HTR-8/SVneo (cell line): ENCODE measurements at places on chromosomes 7 and 10.

DNA sequence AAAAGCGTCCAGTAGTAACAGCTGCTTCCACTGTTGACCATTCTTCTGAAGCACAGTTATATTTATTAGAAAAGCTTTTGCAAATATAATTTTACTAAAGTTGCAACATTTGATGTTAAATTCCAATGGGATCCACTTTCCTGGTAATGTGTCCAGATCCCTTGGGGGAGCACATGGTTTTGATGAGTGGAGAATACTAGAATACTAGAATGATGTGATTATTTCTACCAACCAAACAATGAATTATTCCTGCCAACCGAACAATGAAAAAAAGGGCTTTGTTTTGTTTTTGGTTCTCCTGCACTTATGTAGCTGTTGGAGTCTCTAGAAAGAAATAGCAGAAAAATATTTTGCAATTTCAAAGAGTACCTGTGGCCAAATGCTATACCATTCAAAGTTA is 59.1 kb downstream of the BPGM start:
- no peak for DNase-seq

DNA sequence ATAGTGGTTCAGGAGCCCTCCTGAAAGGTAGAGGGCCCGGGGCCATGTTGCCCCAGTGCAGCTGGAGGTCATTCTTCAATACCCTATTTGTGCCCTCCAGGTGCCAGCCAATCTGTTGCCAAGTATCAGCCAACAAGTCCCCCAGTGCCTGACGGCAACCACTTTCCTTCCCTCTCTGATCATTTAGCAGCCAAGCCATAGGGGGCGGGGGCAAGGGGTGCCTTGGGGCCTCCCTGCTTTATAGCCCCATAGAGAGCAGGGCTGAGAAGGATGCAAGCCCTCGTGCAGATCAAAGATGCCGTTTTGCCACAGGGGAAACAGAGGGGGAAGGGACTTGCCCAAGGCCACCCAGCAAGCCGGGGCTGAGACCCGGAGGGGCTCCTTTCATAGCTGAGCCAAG is 149.0 kb upstream of the CHST15 start:
- DNase-seq: no peak

- no peak for DNase-seq
Measured at GRCh38 chr7:46993396-46993795, 588.5 kb downstream of the TNS3 start.

DNA sequence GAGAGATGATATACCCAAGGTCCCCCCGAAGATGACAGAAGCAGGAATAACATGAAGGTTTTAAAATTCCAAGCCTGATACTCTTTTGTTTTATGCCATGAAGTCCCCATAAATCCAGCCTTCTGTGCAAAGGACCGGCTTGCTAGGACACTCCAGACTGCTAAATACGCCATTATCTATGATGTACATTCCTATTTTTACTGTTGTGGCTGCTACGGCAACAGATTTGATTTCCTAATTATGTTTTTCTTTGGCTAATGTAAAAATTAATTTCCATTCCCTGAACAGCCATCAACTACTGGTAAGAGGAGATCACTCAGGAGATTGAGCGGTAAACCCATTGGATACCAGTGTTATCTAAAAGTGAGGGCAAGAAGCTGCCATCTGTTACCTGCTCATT is 1090.8 kb downstream of the TYW1 start:
- DNase-seq: no peak

- no peak for DNase-seq
Measured at GRCh38 chr10:128056303-128057050, 69.7 kb downstream of the MKI67 start.

DNA sequence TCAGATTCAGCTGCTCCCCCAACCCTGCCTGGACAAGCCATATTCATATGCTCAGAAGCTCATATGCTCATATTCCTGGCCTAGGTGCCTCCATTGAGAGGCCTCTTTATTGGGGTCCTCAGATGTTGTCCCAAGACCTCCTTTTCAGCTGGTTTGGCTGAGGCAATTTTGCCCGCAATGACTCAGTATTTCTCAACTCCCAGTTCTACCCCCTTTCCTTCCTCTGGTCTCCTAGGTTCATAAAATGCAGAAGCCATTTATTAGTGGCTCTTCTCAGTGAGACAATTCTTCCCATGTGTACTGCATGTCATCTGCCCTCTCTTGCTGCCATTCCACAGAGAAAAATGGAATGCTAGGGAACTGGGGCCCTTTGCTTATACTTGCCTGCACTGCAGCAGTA is 110.7 kb downstream of the INHBA start:
- DNase-seq: no peak

DNA sequence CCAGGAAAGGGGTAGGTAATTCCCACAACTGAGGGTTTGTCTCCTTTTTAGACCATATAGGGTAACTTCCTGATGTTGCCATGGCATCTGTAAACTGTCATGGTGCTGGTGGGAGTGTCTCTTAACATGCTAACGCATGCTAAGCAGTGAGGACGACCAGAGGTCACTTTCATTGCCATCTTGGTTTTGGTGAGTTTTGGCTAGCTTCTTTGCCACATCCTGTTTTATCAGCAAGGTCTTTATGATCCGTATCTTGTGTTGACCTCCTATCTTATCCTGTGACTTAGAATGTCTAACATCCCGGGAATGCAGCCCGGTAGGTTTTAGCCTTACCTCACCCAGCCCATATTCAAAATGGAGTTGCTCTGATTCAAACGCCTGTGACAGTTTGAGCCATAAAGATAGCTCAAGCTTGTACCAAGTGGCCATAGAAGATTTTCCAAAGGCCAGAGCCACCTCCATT is 176.0 kb upstream of the NAMPT start:
- no peak for DNase-seq

GRCh38 chr10:78752708-78753107 is 316.1 kb upstream of the ZMIZ1 start:
- DNase-seq: no peak

DNA sequence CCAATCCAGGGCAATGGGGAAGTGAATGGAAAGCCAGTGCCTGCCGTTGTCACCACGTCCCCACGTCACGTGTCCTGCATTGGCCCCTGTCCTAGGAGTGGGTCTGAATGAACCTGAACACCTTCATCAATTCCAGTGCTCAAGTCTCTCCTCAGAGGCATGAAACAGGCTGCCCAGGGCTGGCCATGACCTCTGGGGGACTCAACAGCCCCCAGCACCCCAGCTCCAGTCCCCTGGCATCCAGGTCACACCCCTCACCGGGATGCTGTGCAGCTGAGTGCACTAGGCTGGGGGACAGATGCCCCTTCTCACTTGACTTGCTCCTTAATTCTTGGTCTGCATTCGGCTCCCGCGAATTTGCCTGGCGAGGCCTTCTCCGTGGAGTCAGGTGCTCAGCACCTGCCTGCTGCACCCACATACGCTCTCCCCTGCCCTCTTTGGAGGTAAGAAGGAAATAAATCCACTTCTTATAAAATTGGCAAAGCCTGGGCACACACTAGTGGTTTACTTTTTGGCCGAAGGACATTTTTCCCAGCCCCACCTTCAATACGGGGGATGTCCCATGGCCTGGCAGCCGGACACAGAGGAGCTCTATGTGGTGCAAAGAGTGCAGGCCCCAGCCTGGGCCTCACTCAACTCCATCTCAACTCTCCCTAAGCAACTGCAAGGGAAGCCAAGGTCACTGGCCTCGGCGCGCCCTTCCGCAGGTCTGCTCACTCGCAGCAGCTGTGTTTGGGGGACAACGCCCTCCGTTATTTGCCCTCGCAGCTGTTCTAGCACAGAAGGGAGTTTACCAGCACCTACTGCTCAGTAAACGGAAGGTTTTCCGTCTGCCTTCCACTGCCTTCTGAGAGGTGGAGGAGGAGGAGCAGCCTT is 77.6 kb upstream of the SHH start:
- DNase-seq: no peak
